ENCODE measurements at places on chromosomes 11 and 22.
A peak's percentile ranks its signal among the peaks of the same experiment; 100 is the strongest.

GRCh38 chr11:12235553-12235946 lies 125.2 kb downstream of the MICAL2 start:
- DNase-seq, result no peak

- DNase-seq, result no peak
These were observed 282.5 kb downstream of the CTTN start for GRCh38 chr11:70680781-70681281.

DNA sequence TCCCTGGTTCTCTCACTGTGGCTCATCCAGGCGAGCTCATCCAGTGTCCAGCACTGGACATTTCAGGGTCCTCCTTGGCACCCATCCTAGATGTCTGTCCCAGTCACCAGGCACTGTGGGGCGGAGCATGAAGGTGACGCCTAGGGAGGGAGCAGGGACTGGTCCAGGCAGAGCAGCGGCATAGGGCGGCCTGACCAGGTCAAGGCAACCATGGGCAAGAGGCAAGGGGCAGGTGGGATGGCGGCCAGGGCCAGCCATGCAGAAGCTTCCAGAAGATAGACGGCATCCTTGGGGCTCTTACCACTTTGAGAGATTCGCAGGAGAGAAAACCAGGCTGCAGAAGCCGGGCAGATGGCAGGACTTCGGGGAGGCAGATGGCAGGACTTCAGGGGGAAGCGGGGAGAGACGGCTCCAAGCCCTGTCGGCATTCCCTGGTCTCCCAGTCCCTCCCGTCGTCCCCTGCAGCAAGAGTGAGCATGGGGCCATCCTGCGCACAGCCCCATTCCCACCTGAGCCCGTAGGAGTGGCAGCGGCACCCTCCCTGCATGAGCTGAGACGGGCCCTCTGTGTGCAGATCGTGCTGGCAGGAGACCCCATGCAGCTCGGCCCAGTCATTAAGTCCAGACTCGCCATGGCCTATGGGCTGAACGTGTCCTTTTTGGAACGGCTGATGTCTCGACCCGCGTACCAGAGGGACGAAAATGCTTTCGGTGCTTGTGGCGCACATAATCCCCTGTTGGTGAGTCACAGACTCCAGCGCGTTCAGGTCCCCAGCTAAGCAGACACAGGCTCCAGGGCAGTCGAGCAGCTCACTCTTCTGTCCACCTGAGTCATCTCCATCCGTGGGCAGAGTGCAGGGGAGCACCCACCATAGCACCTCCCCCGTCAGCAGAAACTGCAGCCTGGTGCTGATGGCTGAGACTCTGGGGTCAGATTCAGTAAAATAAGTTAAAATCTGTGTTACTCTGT lies 20.1 kb upstream of the PANX2 start:
- no peak for DNase-seq

DNA sequence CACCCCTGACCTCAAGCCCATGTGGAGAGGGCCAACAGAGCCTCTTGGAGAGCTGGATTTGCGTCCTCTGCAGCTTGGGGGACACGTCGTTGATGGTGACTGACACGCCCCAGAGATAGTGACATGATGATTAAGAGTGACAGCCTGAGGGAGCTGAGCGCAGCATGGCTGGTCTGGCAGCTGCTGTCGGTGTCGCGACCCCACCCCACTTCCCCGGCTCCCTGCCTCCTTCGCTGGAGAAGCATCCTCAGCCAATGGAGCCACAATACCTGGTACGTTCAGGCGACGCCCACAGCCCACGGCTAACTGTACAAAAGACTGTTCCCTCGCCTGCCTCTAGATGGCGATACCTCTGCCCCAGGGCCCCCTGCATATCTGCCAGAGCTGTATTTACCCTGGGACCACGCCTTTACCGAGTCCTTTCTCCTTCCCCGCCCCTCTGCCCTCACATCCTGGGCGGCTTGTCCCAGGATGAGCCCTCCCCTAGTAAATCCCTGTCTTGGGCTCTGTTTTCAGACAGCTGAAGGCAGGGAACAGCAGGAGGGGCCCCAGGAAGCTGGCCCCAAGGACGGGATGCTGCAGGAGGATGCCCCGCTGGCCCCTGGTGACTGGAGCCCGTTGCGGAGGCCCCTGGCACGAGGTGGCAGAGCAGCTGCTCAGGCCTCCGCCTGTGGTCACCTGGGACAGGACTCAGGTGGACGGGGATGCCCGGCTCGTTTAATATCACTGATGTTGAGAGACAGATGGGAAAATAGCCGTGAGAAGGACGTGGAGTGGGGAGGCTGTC lies 90.6 kb downstream of the RPS6KA4 start:
- peak; percentile 31 for DNase-seq

- DNase-seq, result no peak
These were observed 3.4 kb downstream of the GUCY1A2 start for GRCh38 chr11:107014871-107015270.

DNA sequence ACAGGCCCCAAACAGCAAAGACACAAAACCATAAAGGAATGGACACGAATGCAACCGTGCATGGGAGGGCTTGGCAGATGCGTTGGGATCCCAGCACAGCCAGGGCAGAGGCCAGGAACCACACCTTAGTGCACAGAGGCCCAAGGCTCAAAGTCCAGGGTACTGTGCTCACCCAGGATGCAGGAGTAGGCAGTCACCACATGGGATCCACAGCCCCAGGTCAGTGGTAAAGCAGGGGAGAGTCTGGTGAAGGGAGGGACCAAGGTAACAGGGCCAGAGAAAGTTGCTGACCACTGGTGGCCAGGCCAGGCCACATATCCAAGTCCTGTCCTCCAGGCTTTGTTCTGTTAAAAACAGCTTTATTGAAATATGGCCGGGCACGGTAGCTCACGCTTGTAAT lies 6.5 kb upstream of the CERK start:
- DNase-seq, result no peak

DNA sequence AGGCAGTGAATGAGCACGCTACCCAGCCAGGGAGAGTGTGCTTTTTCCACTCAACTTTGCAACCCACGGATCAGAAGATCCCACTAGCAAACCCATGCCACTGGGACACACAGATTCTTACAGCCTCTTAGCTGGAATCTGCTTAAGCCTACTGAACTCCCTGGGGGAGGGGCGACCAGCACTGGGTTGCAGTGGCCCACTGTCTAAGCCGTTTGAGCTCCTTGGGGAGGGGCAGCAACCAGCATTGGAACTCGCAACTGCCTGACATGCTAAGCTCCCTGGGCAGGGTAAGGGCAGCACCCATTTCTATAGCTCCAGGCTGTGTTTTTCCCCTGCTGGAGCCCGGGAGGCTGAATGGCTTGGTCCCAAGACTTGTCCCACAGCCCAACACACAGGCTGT lies 99.6 kb downstream of the FAM168A start:
- DNase-seq, result no peak

GRCh38 chr11:99192716-99193115 lies 172.0 kb downstream of the CNTN5 start:
- DNase-seq, result no peak

DNA sequence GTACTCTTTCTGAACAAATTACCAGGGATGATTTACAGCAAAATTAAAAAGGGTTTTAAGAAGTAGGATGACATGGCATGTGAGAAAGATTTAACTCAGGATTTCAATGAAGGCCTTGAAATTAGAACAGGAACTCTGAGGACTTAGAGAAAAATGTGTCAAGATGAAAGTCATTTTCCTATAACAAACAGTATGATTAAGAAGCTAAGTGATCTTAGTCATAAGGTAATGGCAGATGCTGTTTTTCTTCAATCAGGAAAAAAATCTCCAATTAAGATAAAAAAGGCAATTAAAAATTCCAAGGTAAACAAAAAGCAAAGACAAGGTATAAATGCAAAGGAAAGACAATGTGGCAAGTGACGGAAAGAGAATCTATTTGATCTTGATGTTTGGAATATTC lies 73.5 kb downstream of the GAB2 start:
- DNase-seq, result no peak

GRCh38 chr22:17422736-17423343 lies 53.6 kb downstream of the CECR2 start:
- DNase-seq, result no peak

DNA sequence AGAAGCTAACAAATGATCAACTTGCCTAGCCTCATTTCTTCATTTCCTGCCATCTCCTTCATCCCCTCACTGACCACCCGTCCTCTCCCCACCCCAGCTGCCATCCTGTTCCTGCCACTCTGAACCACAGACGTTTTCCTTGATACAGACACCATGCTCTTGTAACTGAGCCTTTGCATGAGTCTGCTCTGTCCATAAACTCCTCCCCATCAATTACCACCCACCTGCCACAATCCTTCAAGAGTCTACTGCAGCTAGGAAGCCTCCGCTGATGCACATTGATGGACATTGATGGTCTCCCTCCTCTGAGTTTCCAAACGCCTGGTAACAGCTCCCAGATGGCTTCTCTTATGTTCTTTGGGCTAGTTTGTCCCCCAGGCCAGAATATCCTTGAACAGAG lies 193.8 kb downstream of the DBX1 start:
- DNase-seq, result no peak

DNA sequence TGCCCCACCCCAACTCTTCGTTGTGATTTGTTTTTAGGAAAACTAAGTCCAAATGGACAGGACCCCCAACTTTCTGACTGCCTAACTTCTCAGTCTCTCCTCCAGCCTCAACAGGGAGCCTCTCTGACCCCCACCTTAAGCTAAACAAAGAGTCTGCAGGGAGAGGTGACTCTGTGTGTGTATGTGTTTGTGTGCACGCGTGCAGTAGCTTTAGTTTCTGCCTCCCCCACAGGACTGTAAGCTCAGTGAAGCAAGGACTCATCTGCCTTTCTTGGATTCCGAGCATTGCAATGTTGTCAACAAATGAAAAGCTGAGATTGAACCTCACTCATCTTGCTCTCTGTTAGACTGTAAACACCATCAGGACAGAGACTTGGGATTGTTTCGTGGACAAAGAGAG lies 7.9 kb downstream of the SNAP29 start:
- no peak for DNase-seq

DNA sequence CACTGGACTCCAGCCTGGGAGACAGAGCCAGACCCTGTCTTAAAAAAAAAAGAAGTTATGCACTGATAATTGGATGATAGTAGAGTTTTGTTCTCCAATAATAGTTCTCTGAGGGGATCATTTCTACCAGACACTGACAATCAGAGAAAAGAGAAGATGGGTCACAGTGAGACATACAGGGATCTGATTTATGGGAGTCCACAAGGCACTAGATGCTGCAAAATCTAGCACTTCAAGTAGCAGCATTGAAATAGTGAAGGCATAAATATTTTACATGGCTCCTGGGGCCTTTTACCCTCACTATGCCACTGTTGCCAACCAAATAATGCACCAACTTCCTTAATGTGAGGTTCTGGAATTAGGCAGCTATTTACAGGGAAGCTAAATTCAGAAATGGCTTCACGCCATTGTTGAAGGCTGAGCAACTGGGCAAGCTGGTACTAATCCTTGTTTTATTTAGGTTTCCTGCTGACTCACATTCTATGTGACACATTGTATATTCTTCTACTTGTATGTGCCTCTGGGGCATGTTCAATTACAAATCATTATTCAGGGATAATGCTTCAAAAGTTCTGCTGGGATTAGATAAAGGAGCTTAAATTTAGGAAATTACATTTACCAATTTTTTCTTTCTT lies 38.2 kb upstream of the ABTB2 start:
- DNase-seq, result no peak

GRCh38 chr11:43555816-43556611 lies 124.5 kb upstream of the HSD17B12 start:
- no peak for DNase-seq

DNA sequence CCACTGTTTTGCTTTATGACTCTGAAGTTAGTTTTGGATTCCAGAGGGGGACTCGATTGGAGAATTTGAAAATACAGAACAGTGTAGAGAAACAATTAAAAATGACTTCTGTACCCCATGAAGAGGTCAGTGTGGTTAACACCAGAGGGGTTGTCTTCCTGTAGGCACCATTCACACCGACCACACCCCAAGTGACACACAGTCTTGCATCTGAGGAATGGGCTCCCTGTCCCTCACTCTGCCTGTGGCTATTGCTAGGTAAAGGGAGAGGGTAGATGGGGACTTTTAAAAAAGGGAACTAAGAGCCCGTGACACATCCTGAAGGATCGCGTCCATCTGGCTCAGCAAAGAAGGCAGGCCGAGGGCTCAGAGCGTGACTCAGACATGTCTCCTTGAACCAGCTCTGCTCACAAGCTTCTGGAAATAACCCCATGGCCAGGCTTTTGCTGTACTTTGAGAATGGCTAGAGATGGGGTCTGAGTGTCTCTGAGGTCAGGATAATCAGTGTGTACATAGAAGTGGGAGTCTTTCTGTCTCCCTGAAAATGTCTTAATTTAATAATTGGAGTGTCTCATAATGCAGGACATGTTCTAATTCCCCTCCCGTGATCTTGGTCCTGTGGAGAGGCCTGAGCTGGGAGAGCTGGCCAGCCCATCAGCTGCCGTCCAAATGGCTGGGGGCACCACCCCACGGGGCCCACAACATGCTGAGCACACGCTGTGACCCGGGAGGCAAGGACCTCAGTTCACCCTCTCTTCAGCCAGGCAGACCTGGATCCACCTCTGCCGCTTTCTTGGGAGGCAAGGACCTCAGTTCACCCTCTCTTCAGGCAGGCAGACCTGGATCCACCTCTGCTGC lies 39.3 kb downstream of the SGSM1 start:
- no peak for DNase-seq

GRCh38 chr22:43995057-43995685 lies 28.9 kb upstream of the PARVB start:
- no peak for DNase-seq

GRCh38 chr22:36197514-36198146 lies 4.0 kb downstream of the APOL4 start:
- DNase-seq, result no peak

DNA sequence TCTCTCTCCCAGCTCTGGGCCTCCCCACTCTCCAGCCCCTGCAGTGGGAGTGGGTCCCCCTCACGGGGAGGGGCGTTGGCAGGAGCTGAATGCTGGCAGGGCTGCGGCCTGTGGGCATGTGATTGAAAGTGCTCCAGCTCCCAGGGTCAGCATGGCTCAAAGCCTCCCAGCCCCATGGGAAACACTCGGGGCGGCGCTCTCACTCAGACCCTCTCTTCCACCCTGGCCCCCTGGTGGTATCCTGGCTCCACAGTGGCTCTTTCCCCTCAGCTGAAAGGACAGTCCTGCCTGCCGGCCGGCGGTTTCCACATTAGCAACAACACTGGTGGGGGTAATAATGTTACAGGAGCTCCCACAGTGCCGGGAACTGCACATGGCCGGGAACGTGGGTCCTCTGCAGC lies 35.5 kb downstream of the POLR3H start:
- no peak for DNase-seq

- DNase-seq, result no peak
These were observed 274.6 kb downstream of the BUD13 start for GRCh38 chr11:116498161-116498560.

- no peak for DNase-seq
These were observed 161.5 kb upstream of the ARHGAP42 start for GRCh38 chr11:100525635-100526034.

DNA sequence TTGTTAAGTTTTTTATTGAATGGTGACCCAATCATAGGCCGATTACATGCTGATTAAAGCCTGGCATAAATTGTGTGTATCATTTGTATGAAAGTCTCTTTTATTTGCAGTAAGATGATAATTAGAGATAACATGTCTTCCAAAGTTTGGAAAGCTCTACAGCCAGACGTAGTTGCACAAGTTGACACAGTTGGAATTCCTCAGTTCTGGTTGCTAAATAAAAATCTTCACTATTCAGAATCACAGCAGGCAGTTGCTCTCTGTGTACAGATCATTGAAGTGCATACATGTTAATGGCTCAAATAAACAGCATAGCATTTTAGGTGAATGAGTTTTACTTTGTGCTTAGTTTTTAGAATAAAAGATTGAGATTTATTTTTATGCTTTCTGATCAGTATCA lies 69.5 kb downstream of the ARHGAP42 start:
- no peak for DNase-seq

GRCh38 chr11:126834573-126834972 lies 166.0 kb downstream of the KIRREL3 start:
- no peak for DNase-seq

Measured in stimulated activated CD8-positive, alpha-beta memory T cell treated with anti-CD3 and anti-CD28 coated beads, Interleukin-2, amount 100 ng/mL, for 1 hour (primary cell).